ENCODE measurements at places on chromosomes 13 and 19.

DNA sequence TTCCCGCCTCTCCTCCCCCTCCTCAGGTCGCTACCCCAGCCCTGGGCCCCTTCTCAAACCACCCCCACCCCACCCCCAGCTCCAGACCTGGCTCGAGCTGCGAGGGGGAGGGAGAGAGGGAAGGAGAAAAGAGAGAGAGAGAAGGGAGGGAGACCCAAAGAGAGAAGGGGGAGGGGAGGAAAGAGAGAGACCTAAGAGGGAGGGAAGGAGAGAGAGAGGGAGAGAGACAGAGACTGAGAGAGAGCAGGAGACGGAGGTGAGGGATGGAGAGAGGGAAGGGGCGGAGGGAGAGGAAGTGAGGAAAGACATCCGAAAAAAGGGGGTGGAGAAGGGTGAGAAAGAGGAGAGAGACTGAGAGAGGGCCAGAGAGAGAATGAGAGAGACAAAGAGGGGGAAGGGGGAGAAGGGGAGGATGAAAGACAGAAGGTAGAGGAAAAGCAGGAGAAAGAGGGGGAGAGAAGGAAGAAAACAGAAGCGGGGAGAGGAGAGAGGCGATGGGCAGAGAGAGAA, 2.0 kb upstream of the SPACA6 start:
- DNase-seq = no peak

- no peak for DNase-seq
These were observed 112.1 kb upstream of the SOX1 start for GRCh38 chr13:111954661-111955411.

DNA sequence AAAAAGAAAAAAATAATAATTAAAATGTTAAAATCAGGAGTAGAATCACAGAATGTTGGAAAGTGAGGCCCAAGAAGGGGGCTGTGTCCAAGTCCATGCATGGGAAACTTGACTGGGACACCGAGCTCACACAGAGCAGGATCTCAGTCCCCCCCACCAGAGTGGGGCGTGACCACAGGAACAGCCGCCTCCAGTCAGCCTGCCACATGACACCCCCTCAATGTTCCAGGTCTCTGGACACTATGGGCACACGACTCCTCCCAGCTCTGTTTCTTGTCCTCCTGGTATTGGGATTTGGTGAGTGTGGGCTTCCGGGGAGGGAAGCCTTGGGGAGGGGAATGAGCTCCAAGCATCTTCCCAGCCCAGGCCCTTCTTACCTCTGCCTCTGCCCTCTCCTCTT, 2.4 kb downstream of the APOC2 start:
- DNase-seq = no peak

GRCh38 chr19:33520844-33521479, 629 bp downstream of the PEPD start:
- DNase-seq = no peak

DNA sequence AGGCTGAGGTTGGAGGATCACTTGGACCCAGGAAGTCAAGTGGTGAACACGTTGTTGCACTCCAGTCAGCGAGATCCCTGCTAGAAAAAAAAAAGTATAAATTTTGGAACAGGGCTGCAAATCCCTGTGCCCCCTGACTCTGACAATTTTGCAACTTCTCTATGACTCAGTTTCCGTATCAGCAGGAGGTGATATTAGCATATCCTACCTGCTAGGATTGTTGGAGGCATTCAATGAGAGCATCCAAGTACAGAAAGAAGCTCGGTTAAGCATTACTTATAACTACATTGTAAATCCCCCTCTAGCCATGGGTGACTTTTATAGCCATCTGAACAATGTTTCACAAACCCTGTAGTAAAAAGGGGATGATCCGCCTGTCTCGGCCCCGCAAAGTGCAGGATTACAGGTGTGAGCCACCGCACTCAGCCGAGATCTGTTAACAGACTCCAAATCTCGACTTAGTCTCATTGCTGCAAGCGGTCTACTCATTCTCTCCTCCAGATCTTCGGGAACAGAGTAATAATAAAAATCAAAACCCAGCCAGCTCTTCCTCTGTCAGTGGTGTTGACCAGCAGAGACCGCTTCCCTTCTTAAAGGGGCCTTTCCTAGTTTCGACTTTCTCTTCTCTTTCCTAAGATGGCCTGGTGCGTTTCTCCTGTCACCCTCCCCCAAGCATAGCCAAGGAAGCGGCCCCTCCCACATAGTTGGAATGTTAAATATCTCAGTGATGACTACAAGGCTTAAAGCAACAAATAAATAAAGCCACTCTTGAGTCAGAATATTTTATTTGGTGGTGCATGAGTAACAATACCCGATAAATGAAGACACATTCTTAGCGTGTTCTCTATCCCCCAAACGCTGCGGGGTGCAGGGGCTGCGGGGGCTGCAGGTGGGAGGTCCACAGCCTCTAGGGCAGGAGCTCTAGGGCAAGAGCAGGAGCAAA, 10.3 kb upstream of the BICRA start:
- no peak for DNase-seq

- DNase-seq = peak; percentile 50
These were observed 46.8 kb downstream of the COG3 start for GRCh38 chr13:45511310-45512097.

- no peak for DNase-seq
These were observed 69.8 kb downstream of the KCTD12 start for GRCh38 chr13:76816394-76816793.

DNA sequence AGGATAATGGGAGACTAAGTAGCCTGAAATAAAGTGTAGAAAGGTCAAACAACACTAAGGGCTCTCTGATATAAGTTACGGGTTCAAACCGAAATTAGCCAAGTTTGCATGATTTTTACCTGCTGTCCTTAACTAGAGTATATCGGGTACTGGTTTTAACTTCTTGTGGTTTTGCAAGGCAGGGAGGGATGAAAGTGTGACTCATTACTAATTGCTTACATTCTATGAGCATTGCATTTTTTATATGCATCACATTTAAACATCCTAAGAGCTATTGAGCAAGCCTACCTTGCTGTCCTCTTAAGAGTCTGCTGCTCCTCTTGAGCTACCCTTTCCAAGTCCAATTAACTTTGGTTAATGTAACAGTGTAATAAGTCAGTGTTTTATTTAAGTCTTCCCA, 415.4 kb downstream of the SLITRK5 start:
- DNase-seq = no peak

DNA sequence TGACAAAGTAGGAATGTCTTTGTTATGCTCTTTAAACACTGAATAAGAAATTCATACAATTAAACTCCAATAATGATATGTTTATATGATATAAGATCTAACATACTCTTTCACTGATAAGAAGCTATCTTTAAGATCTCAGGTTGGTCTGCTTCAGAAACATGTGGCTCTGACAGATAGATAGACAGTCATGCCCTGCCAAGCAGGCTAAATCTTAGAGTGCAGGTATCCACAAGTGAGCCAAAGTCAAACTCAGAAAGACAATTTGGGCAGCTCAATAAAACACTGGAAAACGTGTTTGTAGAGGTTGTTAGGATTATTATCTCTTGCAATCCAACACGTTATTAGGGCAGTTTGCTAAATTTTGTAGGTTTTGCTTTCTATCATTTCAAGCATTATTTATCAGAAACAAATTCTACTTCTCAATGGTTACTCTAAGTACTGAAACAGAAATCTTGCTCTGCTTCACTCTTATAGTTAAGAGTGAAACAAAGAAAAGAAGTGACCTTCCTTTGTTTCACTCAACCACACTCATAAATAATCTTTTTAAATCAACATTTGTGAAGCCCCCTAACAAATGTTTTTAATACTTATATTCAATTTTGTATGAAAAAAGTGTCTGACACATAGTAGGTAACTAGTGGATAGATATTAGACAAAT, 1255.6 kb downstream of the DIAPH3 start:
- no peak for DNase-seq

DNA sequence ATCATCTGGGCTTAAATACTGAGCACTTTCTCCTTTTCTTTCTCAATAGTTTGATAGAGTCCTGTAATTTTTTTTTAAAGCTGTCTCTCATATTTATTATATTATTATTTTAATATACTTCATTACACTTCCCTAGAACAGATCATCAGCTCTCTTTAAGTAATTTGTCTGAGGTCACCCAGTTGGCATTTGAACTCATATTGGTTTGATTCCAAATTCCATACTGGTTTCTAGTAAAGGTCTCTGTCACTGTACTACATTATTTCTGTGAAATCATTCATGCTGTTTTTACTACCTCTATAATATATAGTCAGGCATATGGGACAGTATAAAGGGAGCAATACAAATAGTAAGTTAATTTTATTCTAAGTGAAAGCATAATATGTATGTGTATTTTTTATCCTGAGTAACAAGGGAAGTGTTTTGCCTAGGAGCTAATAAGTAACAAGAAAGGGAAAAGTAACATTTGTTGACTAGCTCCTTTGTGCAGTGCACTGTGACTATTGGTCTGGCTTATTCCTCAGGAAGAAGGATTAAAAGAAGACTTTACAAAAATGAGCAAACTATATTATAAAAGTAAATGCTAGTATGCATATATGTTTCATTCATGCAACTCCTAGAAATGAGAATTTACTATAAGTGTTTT, 14.3 kb downstream of the LPAR6 start:
- DNase-seq = no peak

- no peak for DNase-seq
These were observed 801.1 kb downstream of the SLITRK5 start for GRCh38 chr13:88472316-88472715.

DNA sequence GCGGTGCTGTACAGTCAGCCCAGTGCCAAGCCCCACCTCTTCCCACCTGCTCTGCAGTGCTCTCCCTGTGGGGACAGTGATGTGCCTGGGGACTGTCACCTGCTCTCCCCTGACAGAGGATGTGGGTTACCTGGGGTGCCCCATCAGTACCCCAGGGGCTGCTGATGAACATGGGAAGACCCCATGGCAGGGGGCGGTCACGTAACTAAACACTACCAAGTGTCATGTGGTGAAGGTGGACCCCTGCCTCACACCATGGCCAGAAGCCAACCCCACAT, 12.7 kb downstream of the KDM4B start:
- DNase-seq = no peak

- DNase-seq = no peak
These were observed 48.6 kb upstream of the TRPC4 start for GRCh38 chr13:37918116-37918714.

DNA sequence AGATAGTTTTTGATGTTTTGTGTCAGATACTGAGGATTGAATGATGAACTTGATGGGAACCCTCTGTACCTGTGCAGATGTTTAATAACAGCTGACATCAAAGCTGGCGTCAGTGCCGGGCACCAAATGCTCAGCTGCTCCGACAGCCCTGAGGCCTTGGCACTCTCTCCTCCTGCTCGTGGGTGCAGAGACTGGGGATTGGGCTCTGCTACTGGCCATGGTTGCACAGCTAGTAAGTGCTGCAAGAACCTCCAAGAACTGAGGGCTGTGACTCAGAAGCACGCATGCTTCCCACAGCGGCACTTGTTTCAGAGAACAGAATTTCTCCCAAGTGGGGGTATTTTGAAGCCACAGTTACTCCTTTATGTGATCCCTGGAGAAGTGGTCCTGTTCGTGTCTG, 5.9 kb downstream of the LAMP1 start:
- no peak for DNase-seq

DNA sequence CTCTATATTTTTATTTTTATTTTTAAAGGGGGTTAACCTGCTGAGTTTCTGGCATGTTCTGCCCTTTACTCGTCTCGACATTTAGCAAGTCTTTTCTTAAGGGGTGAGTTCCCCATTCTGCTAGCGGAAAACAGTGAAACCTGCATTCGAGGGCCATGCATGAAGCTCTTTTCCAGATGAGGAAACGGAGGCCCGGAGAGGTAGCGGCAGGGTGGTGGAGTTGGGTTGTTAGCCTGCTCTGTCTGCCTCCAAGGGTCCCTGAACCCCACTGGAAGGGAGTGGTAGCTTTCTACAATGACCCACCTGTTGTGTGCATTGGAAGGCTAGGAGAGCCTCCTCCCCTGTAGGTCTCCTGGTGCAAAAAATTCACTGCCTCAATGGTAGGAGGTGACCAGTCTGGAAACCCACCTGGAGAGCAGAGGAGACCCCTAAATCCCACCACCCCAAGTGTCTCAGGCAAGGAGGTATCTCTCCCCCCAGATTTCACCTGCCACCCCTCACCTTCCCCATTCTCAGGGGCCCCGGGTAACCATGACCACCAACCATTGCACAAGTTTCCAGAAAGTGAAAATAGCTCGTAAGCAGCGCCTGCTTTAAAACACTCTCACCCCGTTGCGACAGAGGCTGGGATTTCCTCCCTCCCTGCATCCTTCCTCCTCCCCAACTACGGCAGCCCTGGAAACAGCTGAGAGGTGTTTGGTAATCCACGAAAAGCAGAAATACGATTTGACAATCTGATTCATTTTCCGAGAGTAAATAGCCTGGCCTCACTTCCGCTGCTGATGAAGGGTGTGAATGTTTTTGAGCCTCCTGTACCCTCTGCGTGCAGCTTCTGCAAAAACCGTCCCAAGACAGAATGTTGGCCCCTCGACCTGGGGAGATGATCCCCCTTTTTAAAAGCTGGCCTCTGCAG, 3.5 kb downstream of the KLF2 start:
- DNase-seq = peak; percentile 79

DNA sequence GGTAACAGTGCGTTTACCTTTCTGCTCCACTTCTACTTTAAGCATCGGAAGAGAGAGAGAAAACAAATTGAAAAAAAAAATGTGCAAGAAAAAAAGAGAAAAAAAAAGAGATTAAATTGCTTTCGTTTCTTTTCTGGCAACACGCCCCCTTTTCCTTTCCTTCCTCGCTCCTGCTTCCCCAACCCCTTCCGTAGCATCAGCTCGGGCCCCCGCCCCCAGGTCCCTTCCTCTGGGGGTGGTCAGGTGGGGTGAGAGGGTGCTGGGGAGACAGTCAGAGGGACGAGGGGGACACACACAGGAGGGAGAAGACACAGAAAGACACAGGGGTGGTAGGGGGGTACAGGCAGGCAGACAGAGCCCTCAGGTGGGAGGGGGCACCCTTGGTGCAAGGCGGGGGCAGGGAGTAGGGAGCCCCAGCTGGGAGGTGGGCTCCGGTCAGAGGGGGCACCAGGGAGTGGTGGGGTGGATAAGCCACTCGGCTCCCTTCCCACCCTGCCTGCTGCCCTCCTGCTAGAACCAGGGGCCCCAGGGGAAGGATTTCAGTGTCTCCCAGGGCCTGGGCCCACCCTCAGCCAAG, 30.7 kb upstream of the ASF1B start:
- peak; percentile 41 for DNase-seq

GRCh38 chr19:11061952-11062351, 27.3 kb upstream of the LDLR start:
- DNase-seq = no peak

- DNase-seq = no peak
These were observed 337.3 kb upstream of the DACH1 start for GRCh38 chr13:72204291-72204690.
